ENCODE measurements at places on chromosomes 5 and 9.

- DNase-seq: no peak
Measured at GRCh38 chr5:145750199-145750598, 84.9 kb downstream of the PRELID2 start.

- DNase-seq: no peak
Measured at GRCh38 chr9:125536776-125537175, 170.2 kb downstream of the MAPKAP1 start.

DNA sequence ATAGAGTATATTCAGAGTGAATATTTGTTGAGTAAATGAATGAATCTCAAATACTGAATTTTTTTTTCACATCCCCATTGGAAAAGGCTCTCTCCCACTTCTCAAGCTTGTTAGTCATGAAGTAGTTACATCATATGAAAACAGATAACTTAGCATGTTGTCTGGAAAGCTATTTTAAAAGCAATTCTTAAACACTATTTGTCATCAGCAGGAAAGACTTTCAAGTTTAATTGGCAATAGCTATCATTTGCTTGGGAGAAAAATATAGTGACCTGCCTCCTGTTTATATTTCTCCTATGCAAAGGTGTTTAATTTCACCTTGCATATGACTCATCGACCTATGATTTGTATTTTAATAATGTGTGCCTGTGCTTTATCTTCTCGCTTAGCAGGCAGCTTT is 499.8 kb upstream of the GRIA1 start:
- DNase-seq: no peak

DNA sequence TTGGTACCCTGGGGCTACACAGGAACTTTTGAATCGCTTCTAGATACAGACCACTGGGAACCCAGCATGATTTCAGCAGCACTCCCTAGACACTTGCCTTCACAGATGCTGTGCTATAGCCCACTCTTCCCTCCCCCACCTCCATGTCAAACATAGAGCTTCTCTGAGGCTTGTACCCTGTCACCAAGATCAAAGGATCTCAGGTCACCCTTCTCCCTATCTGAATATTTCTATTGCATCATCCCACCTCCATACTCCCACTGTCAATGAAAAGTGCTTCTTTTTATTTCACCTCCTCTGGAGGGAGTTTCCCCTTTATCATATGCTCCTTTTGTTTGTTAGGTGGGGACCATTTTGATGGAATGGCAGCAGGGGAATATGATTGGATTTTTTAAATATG is 29.2 kb upstream of the PHF24 start:
- DNase-seq: no peak

GRCh38 chr5:119578937-119579336 is 50.4 kb upstream of the FAM170A start:
- DNase-seq: peak; percentile 20

Data from urothelium cell line (cell line).